ENCODE measurements at places on chromosomes 7 and 10.

GRCh38 chr10:99685597-99685967 is 26.3 kb downstream of the ENTPD7 start:
- no peak for DNase-seq

GRCh38 chr10:78688230-78688900 is 380.4 kb upstream of the ZMIZ1 start:
- DNase-seq, result no peak

DNA sequence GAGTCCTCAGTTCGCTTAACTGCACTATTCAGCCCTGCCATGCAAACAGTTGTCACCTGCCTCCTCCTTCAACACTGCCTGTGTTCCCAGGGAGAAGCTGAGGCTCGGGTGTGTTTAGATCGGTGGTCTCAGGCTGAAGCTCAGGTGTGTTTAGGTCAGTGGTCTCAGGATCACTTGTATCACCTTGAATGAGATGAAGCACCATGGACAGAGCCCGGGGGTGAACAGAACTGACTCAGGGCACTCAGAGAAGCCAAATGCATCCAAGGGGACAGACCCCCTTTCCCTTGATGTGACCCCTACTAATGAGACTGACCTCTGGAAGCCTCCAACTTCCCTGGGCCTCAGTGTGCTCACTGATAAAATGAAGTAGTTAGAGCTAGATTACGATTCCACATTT is 84.0 kb downstream of the CYTH3 start:
- no peak for DNase-seq

- DNase-seq, result no peak
Measured at GRCh38 chr10:44369854-44370253, 15.0 kb downstream of the CXCL12 start.

DNA sequence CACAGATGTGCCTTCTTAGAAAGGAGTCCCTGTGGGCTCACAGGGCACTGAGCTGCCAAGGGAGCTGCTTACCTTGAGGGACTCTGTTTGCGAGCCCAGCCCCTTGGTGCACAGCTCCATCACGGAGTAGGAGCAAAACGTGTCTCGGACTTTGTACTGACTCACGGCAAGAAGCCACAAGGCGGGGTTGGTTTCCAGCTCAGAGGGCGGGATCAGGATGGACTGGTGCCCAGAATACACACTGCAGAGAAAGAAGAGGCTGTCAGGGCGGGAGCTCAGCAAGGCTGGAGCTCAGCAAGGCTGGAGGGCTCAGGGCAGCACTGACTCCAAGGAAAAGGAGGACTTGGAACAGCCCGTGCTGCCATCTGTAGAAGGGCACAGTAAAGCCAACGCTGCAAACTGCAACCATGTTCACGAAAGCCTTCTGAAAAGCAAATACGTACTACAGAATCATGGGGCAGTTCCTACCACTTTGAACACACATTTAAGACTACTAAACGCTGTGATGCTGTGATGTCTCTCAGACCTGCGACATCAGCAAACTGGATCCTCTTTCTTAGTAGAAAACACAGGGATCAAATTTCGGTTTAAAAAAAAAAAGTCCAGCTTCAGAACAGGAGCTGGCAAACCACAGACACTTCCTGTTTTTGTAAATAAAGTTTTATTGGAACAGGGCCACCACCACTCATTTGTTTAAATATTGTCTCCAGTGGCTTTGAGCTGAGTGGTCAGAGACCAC is 194.3 kb downstream of the ZMYND11 start:
- DNase-seq, result no peak

GRCh38 chr10:68074031-68074774 is 880 bp downstream of the HERC4 start:
- peak; percentile 27 for DNase-seq

- DNase-seq, result peak; percentile 13
Measured at GRCh38 chr7:74625446-74625845, 32.1 kb upstream of the GTF2I start.

- DNase-seq, result no peak
Measured at GRCh38 chr10:116961406-116962251, 43.4 kb downstream of the SHTN1 start.

GRCh38 chr10:131655101-131655849 is 245.5 kb upstream of the PPP2R2D start:
- DNase-seq, result no peak

- DNase-seq, result no peak
Measured at GRCh38 chr10:121294630-121295029, 303.6 kb downstream of the FGFR2 start.

- no peak for DNase-seq
Measured at GRCh38 chr10:33157103-33157502, 177.4 kb downstream of the NRP1 start.

DNA sequence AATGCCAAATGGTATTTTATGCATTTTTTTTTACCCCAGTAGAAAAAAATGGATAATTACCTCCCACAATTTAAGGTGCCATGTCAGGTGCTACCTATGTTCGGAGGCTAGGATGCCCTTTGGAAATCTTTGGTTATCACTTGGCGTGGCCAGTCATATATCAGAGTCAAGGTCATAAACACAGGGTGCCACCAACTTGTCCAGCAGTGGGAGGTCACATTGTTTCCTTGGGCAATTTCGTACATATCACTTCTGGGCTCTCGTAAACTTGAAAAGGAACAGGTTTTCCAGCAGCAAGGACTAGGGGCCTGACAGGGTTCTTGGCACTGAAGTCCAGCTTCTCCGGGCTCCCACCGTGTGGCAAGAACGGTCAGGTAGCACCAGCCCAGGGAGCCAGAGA is 48.0 kb upstream of the BHLHA15 start:
- no peak for DNase-seq

DNA sequence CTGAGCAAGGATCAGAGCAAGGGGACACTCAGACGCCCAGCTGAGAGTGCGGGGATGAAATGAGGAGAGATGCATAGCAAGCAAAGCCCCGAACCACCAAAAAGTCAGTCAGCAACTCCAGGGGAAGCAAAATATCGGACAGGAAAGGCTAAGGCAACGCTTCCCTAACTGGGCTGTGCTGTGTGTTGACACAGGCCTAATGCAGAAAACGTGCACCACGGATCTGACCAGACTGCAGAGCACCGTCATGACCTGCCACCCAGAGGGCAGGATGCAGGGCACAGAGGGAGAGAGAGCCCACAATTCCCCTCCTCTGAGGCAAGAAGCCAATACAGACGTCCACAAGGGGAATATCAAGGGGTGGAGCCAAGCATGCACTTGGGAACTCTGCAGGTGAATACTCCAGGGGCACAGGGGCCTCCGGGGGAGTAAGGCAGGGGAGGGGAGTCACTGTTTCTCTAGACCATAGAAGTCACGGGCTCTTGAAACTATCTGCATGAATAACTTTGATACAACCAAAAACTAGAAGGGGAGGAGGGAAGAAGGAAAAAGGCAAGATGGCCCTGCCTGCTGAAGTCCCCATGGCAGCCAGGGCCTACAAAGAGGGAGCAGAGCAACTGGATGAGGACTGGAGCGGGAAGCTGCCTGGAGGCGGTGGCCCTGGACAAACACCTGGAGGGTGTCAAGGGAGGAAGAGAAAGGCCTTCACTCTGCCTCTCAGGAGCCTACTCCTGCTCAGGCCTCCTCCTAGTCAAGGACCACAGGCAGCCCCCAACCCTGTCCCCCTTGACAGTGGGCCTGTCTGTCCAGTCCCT is 26.2 kb downstream of the GRID1 start:
- no peak for DNase-seq

GRCh38 chr10:6046773-6047611 is 15.2 kb downstream of the IL2RA start:
- DNase-seq, result no peak

- peak; percentile 61 for DNase-seq
Measured at GRCh38 chr10:17665747-17666146, 21.8 kb downstream of the STAM start.

DNA sequence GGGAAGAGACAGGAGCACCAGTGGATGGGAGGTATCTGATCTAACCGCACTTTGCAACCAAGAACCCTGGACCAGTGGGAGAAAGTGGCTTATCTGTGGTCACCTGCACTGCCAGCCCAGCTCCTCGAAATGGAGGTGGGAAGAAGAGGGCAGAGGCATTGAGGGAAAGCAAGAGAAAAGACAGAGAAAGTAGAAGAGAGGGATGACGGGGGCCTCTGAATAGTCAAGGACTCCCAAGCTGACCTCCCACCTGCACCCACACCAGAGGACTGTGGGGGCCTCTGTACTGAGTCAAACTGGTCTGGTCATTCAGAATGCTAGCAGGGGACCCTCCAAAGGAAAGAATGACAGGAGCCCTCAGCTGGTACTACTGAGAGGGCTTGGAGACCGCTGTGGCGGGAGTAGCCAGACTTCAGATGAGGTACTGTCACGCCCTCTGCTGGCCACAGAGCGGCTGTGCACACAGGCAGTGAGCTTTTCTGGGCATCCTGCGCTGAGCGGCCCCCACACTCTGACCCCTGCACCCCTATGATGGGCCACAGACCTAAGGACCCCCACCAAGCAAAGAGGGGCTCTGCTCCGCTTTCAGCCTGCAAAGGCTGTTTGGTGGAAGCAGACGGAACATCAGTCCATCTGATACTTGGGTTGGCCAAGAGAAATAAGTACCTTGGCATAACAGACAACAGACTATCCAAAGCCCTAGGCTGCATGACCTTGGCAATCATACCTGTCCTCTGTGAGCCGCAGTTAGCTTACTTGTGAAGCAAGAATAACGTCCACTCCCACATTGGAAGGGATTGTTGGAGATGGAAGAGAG is 112.9 kb downstream of the COL13A1 start:
- DNase-seq, result peak; percentile 17

GRCh38 chr7:36692456-36692855 is 31.8 kb downstream of the AOAH start:
- DNase-seq, result no peak

DNA sequence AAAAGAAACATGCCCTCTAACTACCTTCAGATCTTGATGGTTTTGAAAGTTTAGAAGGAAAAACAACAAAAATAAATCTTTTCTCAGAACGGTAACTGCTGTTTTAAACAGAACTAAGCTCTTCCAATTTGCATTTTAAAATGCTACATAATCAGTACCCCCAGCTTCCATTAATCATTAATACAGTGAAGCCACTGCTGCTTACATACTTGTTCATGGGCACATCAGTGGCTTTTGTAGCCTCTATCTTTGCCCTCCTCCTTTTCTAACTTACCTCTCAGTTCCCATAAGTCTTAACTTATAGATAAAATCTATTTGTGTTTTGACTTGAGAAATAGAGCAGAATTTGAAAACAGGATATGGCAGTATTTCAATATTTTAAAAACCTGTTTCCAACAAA is 109.1 kb downstream of the POLL start:
- no peak for DNase-seq

DNA sequence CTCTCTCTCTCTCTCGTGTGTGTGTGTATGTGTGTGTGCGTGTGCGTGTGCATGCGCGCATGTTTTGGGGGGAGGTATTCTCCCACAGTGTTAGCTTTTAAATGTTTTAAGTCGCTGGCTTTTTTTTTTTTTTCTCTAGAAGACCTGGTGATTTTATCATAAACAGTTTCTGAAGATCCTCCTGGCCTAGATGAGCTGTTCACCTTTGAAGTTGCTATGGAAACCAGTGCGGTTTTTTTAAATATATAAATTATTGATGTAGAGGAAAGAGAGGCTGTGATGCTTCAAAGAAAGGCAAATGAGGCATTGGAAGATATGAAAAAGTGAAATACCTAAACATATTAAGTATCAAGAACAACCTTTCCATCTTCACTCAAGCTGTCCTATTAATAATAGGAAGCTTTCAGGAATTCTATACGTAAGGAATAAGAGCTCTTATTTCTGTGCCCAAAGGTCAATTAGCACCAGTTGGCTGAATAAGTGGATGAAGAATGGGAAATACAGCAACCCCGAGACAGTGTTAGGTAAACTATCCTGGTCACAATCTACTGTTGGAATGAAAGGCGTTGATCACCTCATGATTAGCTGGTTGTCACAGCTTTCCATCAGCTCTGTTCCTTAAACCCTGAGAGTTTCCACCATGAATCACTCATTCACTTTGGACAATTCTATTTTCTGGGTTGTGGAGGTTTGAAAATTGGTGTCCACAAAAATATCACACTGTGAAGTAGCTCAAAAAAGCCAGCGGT is 66.5 kb upstream of the SLC35G1 start:
- no peak for DNase-seq

- no peak for DNase-seq
Measured at GRCh38 chr7:157143788-157144187, 5.1 kb downstream of the UBE3C start.

DNA sequence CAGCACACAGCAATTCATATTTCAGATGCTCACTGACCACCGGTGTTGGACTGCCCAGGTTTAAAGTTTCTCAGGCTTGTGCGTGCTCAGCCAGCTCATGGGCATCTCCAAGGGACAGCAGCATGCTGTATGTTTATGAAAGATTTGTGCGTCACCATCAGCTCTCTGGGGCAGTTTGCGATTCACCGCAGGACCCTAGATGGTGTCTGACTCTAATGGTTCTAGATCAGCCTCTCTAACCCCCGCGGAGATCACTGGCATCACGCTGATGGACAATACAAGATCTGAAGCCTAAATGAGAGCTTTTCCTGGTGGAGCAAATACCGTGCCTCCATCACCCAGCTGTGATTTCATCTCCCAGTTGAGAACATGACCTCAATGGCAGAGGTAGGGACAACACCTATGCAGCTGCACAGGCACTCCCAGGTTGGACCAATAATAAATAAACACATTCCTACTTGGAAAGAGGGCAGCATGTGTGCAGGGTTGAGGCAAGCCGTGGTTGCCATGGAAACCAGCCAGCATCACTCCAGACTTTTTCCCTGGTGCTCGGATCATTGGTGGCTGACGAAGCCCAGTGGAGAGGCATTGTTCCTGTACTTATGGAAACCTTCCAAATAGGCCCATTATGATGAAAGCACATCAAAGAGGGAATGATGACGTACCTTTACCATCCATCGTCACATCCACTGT is 253.6 kb downstream of the KCNMA1 start:
- no peak for DNase-seq

DNA sequence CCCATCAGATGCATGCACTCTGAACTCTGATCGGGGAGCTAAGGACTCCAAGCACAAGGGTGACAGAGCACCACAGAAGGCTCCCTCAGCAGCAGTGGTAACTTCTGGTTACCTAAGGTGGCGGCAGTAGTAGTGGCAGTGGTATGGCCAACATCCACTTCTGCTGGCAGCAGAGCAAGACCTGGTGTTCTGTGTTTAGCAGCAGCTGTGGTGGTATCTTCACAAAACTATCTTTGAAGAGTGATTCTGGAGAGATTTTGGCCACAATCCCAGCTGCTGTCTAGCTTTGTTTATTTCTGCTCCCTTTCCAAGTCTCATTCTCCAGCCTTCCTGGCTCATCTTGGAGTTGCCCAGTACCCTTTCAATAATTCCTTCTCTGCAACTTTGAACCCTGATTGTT is 102.4 kb upstream of the LRGUK start:
- no peak for DNase-seq

All from hematopoietic multipotent progenitor cell treated with erythropoietin and hydrocortisone succinate and interleukin-3 and kit ligand, for 17 days (in vitro differentiated cells).